A549 treated with dexamethasone at 1 μM for 4 hours (cell line): ENCODE measurements at places on chromosomes 6 and 20. TPM values are rescaled to one million over a fixed set of nuclear protein-coding genes. Genes with fewer than 3 reads are reported as not detected.

The MCCD1 gene
- not detected in 5 replicates for total RNA-seq

The PRDM1 gene
- total RNA-seq: 5.4 to 8.3 TPM (median 6.5 TPM) in 5 replicates

The HMGCLL1 gene
- 0.08 to 0.22 TPM (median 0.14 TPM) in 5 replicates for total RNA-seq

The BHLHE23 gene
- 0.12 TPM in 1 of 5 replicates, not detected in the others for total RNA-seq

The MOG gene
- not detected in 5 replicates for total RNA-seq

The VNN1 gene
- total RNA-seq: 0.03 to 0.05 TPM (median 0.04 TPM) in 4 of 5 replicates, not detected in the other

The SMPD2 gene
- total RNA-seq: 11.5 to 15.4 TPM (median 14.7 TPM) in 5 replicates

The TCP11 gene
- total RNA-seq: not detected in 5 replicates

The PBOV1 gene
- not detected in 5 replicates for total RNA-seq

The DEFB112 gene
- not detected in 5 replicates for total RNA-seq

The FUT9 gene
- not detected in 5 replicates for total RNA-seq
